ENCODE measurements at places on chromosomes 6 and 20.

GRCh38 chr6:36627801-36628246 is 33.7 kb downstream of the SRSF3 start:
- DNase-seq = no peak

DNA sequence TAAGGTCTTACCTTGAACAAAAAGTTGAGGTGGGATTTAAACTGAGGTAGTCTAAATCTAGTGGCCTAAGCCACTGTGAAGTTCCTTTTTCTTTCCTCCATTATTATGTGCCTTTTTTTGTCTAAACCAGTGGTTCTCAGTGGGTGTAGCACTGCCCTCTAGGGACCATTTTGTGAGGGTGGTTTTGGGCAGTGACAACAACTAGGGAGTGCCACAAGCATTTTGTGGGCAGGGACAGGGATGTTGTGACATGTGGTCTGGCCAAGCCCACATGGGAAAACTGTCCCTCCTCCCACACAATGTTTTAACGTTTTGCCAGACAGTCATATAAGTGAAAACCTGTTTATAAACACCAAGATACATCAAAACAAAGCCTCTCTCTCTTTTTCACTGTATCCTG is 899.4 kb upstream of the FLRT3 start:
- no peak for DNase-seq

GRCh38 chr20:15642676-15643075 is 930.6 kb downstream of the KIF16B start:
- DNase-seq = no peak

GRCh38 chr20:13452470-13453124 is 186.1 kb downstream of the TASP1 start:
- no peak for DNase-seq

GRCh38 chr6:20432692-20433091 is 31.0 kb downstream of the E2F3 start:
- DNase-seq = no peak

GRCh38 chr6:78110641-78111040 is 457.8 kb downstream of the MEI4 start:
- DNase-seq = no peak

DNA sequence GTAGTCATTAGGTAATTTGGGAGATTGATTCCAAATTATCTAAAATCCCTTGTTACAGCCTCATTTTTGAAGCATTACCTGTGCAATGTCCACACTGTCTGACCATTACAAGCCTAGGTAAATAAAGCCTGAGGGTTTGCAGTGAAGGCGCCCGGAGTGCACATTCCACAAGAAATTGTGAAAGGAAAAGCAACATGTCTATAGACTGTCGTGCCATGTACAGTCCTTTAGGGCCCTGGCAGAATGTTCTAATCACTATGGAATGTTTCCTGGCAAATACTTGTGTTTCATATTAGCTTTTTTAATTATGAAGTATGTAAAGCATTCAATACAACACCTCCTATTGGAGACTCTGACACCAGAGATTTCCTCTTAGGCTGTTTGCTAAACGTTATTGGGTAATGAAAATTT is 28.9 kb downstream of the PREP start:
- no peak for DNase-seq

DNA sequence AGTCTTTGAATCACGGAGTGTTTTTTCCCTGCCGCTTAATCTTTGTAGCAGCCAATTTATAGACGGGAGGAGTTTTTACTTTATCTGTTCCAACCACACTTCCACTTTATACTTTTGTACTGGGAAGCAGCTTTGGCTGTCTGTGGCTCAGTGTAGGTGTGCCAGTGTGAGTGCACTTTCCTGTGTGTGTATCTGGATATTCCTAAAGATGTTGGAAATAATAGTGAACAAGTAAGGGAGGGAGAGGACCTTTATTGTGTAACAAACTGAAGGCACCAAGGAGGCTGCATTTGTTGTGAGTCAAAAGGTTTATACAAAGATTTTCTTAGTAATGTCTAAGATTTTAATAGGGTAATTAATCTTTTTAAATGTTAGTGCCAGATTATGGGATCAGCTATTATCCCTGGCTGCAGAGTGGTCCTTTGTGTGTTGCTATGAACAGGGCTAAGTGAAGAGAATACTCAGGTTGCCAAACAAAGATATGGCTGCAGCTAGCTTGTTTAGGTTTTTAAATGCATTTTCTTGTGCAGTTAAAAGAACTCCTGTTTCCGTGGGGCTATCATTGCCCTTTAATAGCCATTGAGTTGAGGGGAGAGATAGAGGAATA is 226.3 kb downstream of the RNF144B start:
- DNase-seq = no peak

DNA sequence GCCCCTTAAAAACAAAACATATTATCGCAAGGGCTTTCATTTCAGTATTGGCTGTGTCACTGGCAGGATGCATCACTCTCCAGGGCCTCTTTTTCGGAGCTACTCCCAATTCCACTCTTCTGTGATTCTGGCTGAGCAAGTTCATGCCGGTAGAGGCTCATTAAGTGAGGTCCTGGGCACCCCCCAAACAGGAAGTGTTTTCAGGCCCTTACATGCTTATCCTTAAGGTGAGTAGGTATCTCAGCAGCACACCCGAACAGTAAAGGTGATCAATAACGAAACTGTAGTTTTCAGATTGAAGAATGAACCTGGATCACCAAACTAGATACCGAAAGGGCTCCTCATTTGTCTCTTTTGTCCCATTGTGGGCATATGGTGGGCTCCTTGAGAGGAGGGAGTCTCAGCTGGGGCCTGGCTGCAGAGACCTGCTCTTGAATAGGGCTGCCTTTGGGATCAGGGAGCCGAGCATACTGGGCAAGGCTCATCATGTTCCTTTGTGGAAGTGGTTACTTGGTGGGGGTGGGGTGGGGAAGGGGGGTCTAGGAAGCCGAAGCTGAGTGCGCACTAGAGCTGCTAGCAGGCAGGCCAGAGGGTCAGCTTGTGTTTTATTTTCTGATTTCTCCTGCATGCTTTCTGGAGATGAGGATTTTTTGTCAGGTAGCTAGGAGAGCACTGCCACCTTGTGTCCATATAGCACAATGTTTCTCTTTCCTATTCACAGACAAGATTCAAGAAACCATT is 65.2 kb downstream of the CDS2 start:
- DNase-seq = peak; percentile 62
